Psoas muscle (tissue), 8 donors: ENCODE measurements at places on chromosomes 3 and 15. TPM values are rescaled to one million over a fixed set of nuclear protein-coding genes. Genes with fewer than 3 reads are reported as not detected.

ARPP21 gene
- 336 TPM for total RNA-seq

PP2D1 gene
- total RNA-seq: not detected

SYNM gene
- total RNA-seq: 350 TPM

DNA sequence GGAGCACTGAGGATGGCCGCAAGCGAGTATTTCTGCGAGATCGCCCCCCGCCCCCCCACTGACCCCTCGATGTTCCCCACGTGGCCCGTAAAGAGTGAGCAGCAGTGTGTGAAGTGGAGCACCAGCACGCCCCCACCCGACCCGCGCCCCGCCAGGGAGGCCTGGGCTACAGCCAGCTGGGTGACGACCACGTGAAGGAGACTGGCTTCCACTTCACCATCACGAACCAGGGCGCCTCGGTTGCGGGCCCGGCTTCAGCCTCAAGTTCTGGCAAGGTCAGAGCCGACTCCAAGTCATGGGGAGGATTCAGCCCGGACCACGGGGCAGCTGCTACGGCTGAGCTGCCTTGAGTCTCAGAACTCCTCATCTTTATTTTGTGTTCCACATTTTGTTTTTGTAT is 2.4 kb upstream of the RNU5B-1 start:
- peak overlapping the region; percentile 88 for H3K27ac ChIP-seq
- H3K4me1 ChIP-seq: peaks cover 20% of the 10 kb centered on the region
- no peaks in the 10 kb centered on the region for H3K36me3 ChIP-seq
- H3K27me3 ChIP-seq: no peaks in the 10 kb centered on the region
- no peak overlapping the region for H3K4me3 ChIP-seq

GRCh38 chr15:70791259-70791658 is 27.9 kb upstream of the UACA start:
- DNase-seq: no peak
- H3K36me3 ChIP-seq: no peaks in the 10 kb centered on the region
- H3K27me3 ChIP-seq: no peaks in the 10 kb centered on the region
- no peaks in the 10 kb centered on the region for H3K4me1 ChIP-seq

GRCh38 chr15:56371495-56372147 is 6.4 kb downstream of the TEX9 start:
- H3K36me3 ChIP-seq: no peaks in the 10 kb centered on the region
- no peak for DNase-seq
- no peaks in the 10 kb centered on the region for H3K4me1 ChIP-seq
- no peak overlapping the region for H3K4me3 ChIP-seq

GRCh38 chr15:37053166-37053565 is 47.2 kb downstream of the MEIS2 start:
- no peak overlapping the region for H3K4me3 ChIP-seq
- no peak for DNase-seq
- no peaks in the 10 kb centered on the region for H3K27me3 ChIP-seq
- H3K27ac ChIP-seq: no peak overlapping the region

- DNase-seq: no peak
- H3K36me3 ChIP-seq: no peaks in the 10 kb centered on the region
- H3K27me3 ChIP-seq: no peaks in the 10 kb centered on the region
- no peak overlapping the region for H3K27ac ChIP-seq
- no peaks in the 10 kb centered on the region for H3K4me1 ChIP-seq
Measured at GRCh38 chr3:23620638-23621015, 185.1 kb upstream of the UBE2E1 start.

GRCh38 chr3:197103766-197104165 is 74.1 kb upstream of the MELTF start:
- no peak overlapping the region for H3K27ac ChIP-seq
- H3K4me1 ChIP-seq: no peaks in the 10 kb centered on the region
- no peaks in the 10 kb centered on the region for H3K27me3 ChIP-seq
- no peaks in the 10 kb centered on the region for H3K36me3 ChIP-seq
- no peak overlapping the region for H3K4me3 ChIP-seq

DNA sequence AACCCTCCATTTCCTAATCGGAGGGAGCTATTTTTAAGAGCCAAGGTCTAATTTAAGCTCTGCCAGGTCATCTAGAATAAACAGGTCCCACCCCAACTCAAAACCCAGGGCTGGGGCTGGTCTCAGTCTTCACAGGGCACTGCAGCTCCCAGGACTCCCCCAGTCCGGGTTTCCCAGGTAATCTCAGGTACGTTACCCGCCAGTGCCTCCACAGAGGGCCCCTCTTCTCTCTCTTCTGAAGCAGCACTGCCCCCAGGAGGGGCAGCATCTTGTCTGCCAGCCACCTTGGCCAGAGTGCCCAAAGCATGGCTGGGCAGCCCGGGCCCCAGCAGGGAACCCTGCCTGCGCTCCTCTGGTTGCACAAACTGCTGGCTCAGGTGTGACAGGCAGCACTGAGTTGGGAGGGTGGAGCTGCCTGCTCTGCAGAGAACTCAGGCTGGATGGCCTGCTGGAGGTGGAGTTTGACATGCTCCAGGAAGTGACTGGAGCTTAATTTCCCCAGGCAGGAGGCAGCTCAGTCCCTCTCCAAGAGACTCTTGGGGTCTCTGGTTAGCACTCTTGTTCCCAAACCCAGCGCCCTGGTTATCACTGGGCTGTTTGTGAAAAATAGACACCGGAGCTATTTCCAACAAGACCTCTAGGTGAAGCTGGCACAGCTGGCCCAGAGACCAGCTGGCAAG is at the start of gene PLA2G4F:
PLA2G4F (minus strand) TSS at position 394 of the 680 bp plus-strand sequence; CDS start at position 307, 87 bp downstream.
- peak within 1 kb of the TSS; percentile 52 for H3K4me3 ChIP-seq
- no peaks in the 10 kb centered on the region for H3K27me3 ChIP-seq
- H3K27ac ChIP-seq: peak within 1 kb of the TSS; percentile 89
- peaks cover 47% of the 10 kb centered on the region for H3K4me1 ChIP-seq
- H3K36me3 ChIP-seq: peaks cover 27% of the 10 kb centered on the region

GRCh38 chr15:98612490-98613110 is 35.7 kb upstream of the IGF1R start:
- no peaks in the 10 kb centered on the region for H3K4me1 ChIP-seq
- DNase-seq: no peak
- no peaks in the 10 kb centered on the region for H3K36me3 ChIP-seq

DNA sequence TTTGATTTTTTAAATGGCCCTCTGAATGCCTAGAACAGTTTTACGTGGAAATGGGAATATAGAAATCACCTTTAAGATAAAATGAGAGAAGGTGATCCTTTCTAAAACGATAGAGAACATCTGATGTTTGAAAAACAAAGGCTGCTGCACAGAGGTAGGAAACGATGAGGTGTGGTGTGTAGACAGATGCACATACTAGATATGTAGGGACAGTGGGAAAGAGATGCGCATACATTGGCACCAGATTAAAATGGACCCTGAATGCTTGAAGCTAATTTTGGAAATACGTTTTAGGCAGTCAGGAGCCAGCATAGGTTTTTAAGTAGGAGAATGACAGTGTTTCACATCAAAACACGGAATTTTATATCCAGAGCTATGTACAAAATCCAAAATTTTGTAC is 29.0 kb downstream of the MAP6D1 start:
- H3K27ac ChIP-seq: no peak overlapping the region
- no peak overlapping the region for H3K4me3 ChIP-seq
- no peaks in the 10 kb centered on the region for H3K27me3 ChIP-seq
